Anterior cingulate cortex (tissue), 58 donors: ENCODE measurements at places on chromosomes 6 and 20.

DNA sequence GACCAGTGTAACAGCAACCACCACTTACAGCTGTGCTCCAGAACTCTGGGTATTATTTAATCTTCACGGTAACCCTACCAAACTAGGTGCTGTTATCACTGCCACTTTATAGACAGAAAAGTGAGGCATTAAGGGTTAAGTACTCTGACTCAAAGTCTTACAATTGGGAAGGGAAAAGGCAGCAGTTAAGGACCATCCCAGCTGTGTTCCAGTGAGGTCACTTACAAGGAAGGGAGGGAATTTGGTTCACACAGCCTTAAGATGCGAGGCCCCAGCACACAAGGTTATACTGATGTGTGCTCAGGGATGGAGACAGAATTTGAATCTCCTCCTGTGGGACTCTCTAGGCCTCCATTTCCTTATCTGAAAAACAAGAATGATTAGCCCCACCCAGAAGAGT lies 46.7 kb downstream of the TRERF1 start:
- no peak for DNase-seq

DNA sequence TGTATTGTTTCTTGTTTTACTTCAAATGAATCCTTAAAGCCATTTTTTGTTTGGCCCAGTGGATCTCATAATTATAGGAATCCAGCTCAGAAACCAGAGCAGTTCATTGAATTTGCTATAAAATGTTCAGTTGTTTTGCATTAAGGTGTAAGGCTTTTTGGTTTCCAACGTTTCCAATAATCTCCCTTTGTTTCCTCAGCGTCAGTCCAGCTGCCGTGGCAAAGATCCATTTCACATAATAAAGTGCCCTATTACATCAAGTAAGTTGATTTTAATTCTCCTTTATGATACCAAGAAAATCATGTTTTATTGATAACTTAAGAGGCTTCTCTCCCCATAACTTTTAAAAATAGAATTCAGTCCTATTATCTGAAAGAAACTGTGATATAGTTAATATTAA lies 472.6 kb downstream of the UTRN start:
- no peak for DNase-seq

- no peak for DNase-seq
These were observed 292.7 kb downstream of the TAF4 start for GRCh38 chr20:61772828-61773631.

GRCh38 chr20:51738877-51739447 lies 29.2 kb downstream of the ATP9A start:
- no peak for DNase-seq

GRCh38 chr6:116307001-116307400 lies 27.3 kb upstream of the TSPYL1 start:
- no peak for DNase-seq

DNA sequence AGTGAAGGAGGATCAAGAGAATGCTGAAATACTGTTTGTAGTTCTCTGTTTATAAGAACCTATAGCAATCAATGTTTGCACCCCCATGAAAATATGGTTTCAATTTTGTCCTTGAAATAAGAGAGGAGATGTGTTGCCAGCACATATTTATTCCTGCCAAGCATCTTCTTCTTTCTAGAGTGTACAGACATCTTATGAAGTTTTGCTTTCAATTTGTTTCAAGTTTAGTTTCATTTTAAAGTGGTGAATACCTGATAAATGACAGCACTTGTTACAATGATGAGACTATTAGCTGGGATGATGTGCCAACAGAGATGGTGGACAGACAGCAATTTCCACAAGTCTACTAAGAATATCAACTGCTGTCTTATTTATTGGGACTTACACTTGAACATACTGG lies 39.2 kb upstream of the CENPW start:
- no peak for DNase-seq

- DNase-seq = no peak
These were observed 201.7 kb upstream of the SASH1 start for GRCh38 chr6:148140772-148141557.

- no peak for DNase-seq
These were observed 912 bp downstream of the SNRNP48 start for GRCh38 chr6:7590918-7591302.

DNA sequence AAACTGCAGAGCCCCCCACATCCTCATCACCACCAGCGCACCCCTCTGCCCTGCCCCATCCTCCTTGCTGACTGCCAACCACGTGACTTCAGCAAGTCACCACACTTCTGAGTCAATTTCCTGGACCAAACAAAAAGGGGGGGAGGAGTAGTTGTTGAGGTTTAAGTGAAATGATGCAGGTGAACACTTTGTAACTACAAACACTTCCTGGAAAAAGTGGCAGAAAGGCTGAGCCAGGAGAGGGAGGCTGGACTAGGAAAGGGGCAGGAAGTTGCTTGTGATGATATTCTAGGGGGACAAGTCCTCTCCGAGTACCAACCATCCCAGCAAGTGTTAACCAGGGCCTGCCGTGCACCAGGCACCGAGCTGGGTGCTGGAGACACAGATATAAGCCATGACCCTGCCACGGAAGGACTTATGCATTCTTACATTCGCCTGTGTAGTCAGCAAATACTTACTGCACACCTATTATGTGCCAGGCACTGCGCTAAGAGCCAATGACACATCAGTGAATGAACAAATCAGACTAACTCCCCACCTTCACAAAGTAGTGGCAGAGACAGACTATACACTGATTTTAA lies 67.3 kb downstream of the PREX1 start:
- no peak for DNase-seq

DNA sequence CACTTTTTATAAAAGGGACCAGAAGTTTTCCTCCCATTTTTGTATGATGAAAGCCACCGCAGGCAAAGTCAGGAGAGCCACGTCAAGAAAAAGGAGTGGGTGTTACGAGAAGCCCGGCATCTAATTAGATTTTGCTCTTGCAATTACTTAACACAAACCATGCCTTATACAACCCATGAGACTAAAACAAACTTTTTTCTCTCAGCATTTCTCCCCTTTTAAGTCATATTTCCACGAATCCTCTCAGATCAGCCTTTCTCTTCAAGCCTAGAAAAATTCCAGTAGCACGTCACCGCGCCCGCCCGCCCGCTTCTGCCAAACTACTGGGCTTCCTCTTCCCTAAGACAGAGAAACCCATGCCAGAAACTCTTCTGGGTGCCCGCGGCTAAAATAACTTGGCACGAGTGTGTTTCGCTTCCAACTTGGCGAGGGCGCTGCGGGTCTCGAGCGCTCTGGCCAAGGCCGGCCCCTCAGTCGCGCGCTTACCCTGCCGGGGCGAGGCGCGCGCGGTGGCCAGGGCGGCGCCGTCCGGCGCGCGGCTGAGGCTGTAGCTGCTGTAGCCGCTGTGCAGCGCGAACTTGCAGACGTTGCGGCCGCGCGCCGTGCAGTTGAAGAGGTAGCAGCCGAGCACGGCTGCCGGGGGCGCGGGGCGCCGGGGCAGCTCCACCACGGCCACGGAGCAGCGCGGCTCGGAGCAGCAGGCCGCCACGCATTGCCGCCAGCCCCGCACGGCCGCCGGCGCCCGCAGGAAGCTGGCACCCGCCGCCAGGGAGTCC lies 1.0 kb downstream of the LRP11 start:
- peak; percentile 71 for DNase-seq
